ENCODE measurements at places on chromosomes 11 and 22. TPM values are rescaled to one million over a fixed set of nuclear protein-coding genes. Genes with fewer than 3 reads are reported as not detected.

The TRIM49D1 gene
- not detected for total RNA-seq

The PLEKHA7 gene
- 4.2 TPM for total RNA-seq

The PLEKHB1 gene
- total RNA-seq = 5.8 TPM

The OSBPL5 gene
- 23.7 TPM for total RNA-seq

The PHF21B gene
- 17.7 TPM for total RNA-seq

The CCDC116 gene
- total RNA-seq = 0.48 TPM

The CASTOR1 gene
- total RNA-seq = 15.4 TPM

The GGTLC3 gene
- total RNA-seq = not detected

The OMP gene
- total RNA-seq = not detected

The SMIM35 gene
- not detected for total RNA-seq

The ZNF70 gene
- 2.3 TPM for total RNA-seq

The MMP7 gene
- not detected for total RNA-seq

The PRR33 gene
- total RNA-seq = not detected

The SNX19 gene
- 23.9 TPM for total RNA-seq

The CNIH2 gene
- total RNA-seq = 3.5 TPM
